NCI-H1048 (cell line): ENCODE measurements at places on chromosomes 1 and 21.
A peak's percentile ranks its signal among the peaks of the same experiment; 100 is the strongest.

DNA sequence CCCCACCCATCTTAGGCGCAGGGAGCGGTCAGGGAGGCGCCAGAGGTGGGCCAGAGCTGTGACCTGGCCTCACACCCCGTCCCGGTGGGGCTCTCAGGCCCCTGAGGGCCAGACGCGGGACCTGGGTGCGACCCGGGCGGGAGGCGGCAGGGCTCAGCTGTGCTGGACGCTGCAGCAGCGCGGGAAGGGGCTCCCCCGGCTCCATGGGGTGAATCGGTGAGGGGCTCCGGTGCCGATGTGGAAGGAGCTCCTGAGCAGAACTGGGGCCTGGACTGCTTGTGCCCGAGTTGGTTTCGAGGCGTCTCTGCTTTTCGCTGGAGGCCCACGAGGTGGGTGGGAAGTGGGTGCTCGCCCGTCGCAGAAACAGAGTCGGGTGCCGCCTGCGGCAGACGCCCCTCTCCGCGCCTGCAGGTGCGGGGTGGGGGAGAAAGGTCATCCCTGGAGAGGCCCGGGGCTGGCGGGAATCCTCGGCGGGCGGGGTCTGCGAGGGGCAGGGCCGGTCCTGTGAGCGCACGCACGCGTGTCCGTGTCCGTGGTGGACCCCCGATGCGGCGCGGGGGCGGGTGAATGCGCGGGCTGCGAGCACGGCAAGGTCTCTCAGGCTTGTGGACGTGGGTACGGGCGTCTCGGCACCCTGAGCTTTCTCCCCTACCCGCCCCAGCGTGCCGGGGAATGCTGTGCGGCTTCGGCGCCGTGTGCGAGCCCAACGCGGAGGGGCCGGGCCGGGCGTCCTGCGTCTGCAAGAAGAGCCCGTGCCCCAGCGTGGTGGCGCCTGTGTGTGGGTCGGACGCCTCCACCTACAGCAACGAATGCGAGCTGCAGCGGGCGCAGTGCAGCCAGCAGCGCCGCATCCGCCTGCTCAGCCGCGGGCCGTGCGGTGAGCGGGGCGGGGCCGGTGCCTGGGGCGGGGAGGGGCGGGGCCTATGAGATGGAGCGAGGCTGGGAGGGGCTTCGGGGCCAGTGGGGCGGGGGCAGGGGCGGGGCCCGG lies 20.4 kb downstream of the AGRN start:
- DNase-seq = peak; percentile 76

DNA sequence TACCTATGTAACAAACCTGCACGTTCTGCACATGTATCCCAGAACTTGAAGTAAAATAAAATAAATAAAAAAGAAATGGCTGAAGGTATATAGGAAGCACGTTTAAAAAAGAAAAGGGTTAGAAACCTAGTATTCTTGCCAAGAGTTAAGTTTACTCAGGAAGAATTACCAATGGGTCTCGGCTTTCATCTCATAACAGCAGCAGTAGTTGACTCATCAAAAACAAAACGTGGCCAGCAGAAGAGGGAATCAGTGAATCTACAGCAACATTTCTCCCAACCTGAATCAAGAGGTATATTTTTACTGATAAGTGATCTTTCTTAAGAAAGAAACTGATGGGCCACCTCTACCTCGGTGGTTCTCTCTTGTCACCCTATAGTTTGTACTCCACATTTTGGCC lies 340.3 kb downstream of the BRINP2 start:
- no peak for DNase-seq

DNA sequence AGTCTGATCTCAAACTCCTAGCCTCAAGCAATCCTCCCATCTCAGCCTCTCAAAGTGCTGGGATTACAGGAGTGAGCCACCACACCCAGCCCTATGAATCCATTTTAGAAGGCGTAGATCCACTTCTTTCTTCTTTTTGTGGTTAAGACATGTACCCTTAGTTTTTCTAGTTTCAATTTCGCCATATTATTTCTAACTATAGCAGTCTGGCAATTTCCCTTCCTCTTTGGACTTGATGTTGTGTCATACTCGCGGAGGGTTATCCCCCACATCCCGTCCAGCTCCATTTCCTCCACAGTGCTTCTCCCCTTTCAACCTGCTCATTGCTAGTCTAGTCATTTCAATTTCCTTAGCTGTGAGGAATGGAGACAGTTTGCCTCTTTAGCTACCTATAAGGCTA lies 5.2 kb upstream of the LRRC8D start:
- no peak for DNase-seq

GRCh38 chr1:9183898-9184297 lies 50.7 kb upstream of the H6PD start:
- no peak for DNase-seq

GRCh38 chr1:88922214-88922613 lies 30.8 kb upstream of the GTF2B start:
- no peak for DNase-seq

DNA sequence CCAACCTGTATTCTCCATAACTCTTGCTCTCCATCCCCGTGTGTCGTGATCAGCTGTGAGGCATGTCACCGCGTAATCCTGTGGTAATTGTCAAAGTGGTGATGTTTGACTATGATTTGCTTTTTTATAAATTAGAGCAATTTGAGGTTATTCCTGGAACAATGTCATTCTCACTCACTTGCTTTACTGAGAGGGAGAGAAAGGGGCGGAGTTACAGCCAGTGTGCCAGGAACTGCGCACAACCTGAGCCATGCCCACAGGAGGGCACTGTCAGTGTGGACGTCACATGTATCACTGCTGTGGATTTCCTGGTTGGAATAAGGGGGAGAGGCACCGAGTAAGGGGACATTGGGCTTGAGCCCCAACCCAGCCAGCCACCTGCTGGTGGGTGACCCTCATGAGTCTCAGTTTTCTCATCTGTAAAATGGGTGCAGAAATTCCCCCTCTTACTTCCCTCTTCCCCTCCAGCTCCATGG lies 6.9 kb downstream of the ADGRB2 start:
- DNase-seq = no peak
